ENCODE measurements at places on chromosomes 7 and 10. TPM values are rescaled to one million over a fixed set of nuclear protein-coding genes. Genes with fewer than 3 reads are reported as not detected.

Gene HECW1
- total RNA-seq = 0.77 TPM

DNA sequence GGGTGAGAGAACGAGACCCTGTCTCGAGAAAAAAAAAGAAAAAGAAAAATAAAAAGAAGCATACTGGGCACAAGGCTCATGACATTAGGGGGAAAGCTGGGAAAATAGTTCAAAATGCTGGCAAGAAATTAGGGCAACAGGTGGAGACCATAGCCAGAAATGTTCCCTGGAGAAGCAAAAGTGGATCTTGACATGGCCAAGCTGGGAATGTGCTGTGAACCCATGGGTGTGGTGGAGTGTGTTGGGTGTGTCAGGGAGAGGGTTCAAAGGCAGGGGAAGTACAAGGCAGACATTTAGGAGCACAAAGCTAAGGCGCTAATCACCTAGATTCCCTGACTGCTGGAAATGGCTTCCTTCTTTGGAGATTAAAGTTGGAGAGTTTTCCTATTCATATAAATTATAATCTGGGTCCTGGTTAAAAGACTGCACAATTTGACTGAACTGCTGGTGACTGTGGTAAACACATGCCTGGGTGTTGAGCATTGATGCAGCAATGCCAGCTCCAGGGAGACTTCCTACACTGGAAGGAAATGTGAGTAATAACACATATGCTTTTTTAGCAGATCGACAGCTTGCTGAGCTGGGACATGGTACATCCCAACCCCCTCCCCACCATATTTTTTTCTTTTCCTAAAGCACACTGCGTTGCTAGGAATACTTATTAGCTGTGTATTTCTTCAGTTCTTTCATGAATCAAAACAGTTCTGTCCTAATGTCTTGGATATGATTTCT is 70.1 kb upstream of the ARHGAP21 start:
- DNase-seq = no peak

Gene MYO1G
- 0.41 TPM for total RNA-seq

GRCh38 chr10:133384071-133384470 is 5.0 kb downstream of the PAOX start:
- DNase-seq = no peak

Gene NRCAM
- total RNA-seq = 0.21 TPM

DNA sequence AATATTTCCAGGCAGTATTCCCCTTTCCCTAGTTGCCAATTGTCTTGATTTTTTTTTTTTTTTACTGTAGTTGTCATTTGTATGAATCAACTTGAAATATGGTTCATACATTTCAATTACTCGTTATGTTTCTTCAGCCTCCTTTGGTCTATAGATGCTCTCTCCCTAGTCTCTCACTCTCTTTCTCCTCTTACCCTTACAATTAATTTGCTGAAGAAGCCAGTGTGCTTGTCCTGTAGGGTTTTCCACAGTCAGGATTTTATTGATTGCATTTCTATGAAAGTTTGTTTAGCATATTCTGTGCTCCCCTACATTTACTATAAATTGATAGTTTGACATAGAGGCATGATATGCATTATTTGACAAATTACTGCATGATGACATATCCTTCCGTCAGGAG is 112.0 kb upstream of the PRKCQ start:
- no peak for DNase-seq

DNA sequence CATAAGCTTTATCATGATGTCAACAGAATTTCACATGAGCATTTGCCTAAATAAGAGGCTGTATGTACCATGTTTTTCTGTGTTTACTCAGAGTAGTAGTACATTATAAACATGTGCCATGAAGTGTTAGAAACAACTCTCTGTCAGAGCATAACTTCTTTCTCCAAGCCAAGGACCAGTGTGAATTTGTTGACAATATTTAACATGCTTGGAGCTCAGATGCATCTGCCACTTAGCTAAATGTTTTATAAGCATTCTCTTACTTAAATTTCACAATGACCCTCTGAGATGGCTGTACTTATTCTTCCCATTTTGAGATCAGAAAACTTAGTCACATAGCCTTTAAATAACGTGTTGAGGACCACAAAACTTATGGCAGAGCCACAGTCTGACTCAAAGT is 105.0 kb downstream of the SEMA3D start:
- DNase-seq = no peak

Gene BTBD16
- 0.82 TPM for total RNA-seq

DNA sequence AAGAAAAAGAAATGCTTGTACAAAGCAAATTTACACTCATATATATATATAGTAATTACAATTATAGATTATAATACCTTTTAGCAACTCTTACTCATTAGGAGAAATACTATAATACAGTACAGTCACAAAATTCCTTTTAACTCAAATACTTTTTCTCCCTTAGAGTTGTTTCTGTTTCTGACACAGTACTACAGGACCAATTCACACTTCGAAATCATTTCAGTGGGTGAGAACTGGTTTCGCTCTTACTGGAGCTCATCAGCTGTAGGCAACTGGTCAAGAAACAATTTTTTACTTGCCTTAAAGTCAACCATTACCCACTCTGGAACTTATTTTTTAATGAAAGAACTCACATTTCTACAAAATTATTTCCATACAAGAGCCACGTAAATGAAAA is 6.0 kb downstream of the CCDC186 start:
- no peak for DNase-seq

Gene VSTM2A
- total RNA-seq = not detected

- no peak for DNase-seq
Measured at GRCh38 chr10:21213381-21213780, 312.1 kb downstream of the SKIDA1 start.

- peak; percentile 79 for DNase-seq
Measured at GRCh38 chr7:81638198-81638597, 131.6 kb downstream of the HGF start.

- DNase-seq = no peak
Measured at GRCh38 chr7:135348493-135348892, 114.9 kb downstream of the STRA8 start.

GRCh38 chr7:141700848-141701371 is 1.1 kb downstream of the DENND11 start:
- DNase-seq = no peak

DNA sequence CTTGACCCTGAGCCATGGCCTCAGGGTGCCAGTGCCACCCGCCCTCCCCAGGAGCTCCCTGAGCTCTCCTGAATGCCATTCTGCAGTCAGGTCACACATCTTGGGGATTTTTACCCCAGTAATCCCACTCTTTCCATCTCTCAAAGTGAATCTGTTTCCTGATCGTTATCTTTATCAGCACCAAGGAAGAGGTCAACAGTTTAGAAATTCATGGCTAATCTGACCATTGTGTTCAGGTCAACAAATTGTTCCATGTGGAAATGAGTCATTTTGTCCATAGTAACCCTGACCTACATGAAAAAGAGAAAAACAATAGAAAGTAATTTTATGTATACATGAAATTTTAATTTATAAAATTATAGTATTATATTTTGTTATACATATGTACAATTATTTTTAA is 28.8 kb upstream of the ZNF488 start:
- no peak for DNase-seq

DNA sequence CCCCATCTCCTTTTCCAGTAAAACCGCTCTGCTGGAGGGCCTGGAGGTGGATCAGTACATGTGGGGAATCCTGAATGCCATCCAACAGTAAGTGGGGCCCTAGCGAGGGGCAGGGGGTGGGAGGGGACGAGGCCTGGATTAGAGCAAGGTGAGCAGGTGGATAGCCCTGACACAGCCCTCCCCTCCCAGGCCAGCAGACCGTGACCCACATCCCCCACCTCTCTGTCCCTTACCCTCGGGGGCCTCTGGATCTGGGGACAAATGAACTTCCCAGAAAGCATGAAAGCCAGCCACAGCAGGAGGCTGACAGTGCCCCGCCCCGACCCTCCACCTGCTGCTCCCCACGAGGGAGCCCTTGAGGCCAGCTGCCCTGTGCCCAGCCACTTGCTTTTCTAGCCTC is 41.8 kb upstream of the PPIF start:
- DNase-seq = no peak

DNA sequence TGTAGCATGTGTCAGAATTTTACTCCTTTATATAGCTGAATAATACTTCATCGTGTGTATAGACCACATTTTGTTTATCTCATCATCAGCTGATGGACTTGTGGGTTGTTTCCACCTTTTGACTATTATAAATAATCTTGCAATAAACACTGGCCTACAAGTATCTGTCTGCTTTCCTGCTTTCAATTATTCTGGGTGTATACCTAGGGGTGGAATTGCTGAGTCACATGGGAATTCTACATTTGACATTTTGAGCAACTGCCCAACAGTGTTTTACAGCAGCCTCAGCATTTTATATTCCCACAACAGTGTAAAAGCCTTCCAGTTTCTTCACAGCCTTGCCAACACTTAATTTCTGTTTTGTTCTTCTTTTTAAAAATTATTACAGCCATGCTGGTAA is 200.3 kb upstream of the PRSS1 start:
- no peak for DNase-seq

DNA sequence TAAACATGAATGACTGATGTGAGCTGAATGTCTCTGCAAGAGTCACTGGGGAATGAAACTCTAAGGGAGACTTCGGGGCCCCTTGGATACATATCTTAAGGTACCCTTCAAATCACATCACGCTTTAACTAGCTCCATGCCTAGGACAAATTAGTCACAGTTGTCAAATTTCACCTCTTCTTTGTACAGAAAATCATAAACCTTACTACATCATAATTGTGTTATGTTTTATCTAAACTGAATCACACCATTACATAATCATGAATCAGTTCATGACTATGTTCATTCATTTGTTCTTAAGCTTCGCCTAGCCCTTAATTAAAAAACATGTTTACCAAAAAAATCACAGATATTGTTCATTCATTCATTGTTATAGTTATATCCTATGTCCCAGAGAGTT is 2.1 kb upstream of the SLC13A1 start:
- no peak for DNase-seq

DNA sequence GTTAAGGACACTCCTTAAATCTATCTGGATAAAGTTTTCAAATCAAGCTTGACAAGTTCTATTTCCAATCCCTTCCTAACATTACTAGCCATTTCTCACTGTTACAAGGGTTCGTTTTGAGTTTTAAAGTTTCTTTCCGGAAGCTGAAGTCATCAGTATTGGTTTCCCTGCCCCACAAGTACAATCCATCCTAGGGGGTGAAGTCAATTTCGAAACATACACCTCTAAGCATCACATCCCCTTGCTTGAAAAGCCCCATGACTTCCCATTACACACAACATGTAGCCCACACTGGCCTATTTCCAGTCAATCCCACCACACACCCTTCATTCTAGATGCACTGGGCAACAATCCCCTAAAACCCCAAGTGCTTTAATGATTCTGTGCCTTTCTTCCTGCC is 13.0 kb downstream of the DPY19L1 start:
- no peak for DNase-seq

DNA sequence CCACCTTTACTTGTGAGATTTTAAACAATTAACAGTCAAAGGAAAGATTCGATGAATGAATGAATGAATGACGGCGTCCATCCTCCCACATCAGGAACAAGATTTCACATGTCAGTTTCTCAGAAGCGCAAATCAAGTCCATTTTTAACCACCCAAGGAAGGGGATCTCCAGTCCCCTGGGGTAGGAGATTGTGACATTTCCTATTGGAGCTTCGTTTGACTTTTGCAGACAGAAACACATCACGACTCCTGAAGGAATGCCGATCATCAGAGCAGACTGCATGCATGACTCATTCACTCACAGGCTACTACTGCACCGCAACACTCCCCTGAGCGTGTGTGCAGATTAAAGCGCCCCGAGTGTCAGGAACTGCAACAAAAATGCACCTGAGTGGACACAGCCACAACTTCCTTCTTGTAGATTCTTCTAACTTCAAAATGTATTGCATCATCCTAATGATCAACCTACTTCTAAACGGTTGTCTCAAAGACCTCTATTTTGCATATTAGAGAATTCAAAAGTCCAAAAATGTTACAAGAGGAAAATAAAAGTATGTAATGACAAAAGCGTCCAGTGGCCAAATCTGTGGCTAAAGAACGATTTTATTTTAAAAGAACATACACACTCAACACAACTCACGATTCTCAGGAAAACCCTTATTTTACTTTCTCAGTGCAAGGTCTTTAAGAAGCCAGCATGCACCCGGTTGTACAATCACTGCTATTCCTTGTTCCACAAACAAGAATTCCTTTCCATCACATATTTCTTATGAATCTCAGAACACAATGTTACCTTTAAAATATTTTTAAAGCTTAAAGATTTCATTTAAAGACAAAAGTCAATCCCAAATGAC is 172.6 kb downstream of the FAM107B start:
- no peak for DNase-seq

DNA sequence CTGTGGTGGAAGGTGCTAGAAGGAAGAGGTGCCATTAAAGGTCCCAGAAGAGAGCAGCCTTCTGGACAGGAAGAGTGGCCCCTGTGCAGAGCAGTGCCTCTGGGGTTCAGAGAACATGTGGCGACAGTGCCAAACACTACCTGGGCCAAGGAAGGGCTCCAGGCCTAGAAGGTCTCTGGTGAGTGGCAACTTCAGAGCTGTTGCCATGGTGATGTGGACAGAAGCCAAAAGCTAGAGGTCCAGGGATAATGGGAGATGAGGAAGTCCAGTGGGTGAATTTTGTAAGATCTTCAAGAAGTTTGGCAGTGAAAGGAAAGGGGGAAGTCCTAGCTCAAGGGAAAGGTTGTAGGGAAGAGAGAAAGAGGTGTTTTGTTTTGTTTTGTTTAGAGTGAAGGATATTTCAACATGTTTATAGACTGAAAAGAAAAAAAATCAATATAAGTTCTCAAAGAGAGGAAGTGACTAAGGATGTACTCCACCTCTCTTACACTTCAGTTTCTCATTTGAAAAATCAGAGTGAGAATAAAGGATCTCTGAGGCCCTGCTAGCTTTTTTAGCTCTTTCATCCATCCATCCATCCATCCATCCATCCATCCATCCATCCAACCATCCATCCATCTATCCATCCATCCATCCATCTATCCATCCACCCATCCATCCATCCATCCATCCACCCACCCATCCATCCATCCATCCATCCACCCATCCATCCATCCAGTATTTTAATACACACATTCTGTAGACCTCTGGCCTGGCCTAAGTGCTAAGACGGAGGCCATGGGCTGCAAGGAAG is 77.1 kb upstream of the DUSP5 start:
- DNase-seq = no peak

DNA sequence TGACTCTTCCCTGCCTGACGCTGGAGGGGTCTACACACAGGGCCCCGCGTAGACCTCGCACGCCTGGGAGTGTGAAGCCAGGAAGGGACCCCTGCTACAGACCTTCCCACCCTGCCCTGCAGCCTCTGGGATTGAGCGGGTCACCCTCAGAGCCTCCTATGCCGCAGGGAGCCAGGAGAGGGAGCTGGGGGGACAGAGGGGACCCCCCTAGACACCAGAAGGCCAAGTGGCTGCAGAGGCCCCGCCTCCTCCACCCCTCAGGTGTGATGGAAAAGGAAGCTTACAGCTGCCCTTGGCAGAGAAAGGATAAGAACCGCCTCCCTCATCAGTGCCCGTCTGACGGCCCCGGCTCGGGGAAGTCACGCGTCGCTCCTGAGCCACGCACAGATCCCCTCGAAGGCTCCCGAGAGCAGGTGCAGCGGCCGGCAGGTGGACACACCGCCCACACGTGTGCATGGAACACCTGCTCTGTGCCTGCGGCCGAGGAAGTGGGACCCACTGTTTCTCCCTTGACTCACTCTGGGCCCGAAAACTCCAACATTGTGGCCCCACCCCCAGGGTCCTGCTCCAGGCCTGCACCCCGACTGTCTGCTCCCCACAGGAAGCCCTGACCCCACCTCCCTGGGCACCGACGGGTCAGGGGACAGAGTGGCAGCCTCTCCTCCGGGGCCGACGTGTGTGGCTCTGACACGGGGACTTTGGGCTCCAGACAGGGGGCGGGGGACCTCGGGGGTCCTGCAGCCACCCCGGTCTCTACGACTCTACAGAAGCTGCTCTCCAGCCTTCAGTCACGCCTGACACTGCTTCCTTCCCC is 73.3 kb downstream of the MICALL2 start:
- no peak for DNase-seq

GRCh38 chr7:732094-732541 is 5.0 kb upstream of the PRKAR1B start:
- peak; percentile 27 for DNase-seq
